Uterus (tissue), 4 donors: ENCODE measurements at places on chromosomes 12 and 14.
A peak's percentile ranks its signal among the peaks of the same experiment; 100 is the strongest.

DNA sequence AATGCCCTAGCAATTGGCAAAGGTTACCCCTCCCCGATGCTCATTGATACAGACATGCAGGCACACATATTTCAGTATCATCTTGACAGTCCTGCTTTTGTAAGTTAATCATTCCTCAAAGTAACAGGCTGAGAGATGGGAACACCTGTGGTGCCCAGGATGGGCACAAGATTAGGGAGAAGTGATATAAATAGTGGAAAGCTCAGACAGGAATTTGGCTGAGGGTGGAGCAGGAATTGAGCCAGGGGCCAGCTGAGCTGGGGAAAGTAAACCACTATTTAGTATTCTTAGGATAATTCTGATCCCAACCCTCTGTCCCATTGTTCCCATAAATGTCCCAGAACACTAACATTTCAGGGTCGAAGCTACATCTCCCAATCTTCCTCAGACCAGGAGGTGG lies 38.3 kb downstream of the DAO start:
- no peak for DNase-seq

GRCh38 chr12:88307961-88308360 lies 165.9 kb downstream of the TMTC3 start:
- DNase-seq, result no peak

DNA sequence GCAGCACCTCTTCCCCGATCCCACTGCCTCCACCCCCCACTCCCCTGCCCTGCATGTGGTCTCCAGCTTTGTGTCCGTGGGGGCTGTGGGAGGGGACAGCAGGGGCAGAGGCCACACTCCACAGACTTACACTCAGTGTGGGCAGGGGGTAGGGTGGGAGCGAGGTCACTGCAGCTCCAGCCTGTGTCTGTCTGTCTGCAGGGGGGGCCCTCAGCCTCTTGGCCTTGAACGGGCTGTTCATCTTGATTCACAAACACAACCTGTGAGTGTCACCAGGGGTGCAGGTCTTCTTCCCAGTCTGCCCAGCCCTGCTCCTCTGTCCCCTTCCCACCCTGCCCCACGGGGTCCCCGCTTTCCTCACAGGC lies 6.5 kb downstream of the NOC4L start:
- DNase-seq, result no peak

DNA sequence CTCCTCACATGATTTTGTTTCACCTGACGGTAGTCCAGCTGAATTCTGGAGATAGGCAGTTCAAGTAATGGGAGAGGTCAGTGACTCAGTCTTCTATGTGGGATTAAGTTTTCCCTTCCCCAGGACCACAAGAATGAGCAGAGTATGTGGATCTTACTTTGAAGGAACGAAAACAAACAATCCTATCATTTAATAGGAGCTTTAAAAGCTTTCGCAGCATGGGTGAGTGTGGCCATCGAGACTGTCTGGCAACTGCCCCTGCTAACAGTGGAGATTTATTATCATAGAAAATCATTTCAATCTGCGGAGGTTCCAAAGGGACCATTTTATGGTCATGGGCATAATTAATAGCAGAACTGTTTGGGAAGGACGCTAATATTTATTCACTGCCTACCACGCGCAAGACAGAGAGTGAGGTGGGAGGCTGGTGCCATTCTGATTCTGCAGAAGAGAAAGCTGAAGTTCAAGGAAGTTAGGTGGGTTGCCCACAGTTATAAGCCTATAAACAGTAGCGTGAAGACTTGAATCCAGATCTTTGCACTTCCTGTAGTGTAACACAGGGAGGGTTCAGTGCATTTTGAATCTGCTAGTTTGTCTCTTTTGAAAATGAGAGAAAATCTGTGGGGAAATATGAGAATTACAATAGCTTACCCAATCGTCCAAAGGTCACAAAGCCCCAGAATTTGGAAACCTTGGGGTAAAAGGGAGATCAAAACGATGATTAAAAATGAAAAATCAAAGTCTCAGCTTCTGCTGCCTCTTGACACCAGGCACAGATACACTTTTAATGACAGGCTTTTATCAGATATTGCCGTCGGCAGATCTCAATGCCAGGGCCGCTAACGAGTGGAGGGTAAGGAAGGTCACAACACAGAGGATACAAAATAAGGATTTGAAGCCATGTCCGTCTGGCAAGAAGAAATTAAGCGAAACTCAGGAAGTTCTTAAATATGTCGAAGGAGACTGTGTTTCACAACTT lies 209.6 kb downstream of the CRADD start:
- DNase-seq, result no peak

GRCh38 chr12:79895071-79895470 lies 39.8 kb downstream of the PPP1R12A start:
- no peak for DNase-seq

DNA sequence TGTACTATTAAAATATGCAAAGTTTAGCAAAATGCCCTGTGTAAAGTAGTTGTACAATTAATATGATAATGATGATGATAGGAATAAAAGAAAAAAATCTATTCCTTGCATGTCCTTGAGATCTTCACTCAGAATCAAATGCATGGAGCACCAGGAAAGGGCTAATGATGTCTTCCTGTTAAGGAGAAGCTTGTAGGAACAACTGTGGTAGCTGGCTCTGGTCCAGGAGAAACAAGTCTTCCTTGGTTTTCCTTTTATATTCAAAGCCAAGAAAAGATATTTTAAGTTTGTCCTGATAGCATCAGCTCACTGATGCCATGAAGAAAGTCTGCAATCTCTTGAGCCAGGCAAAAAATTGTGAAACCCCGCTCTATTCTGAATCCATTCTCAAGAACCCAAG lies 138.9 kb downstream of the PIK3C2G start:
- peak; percentile 28 for DNase-seq

GRCh38 chr14:104177411-104177810 lies 39.0 kb downstream of the KIF26A start:
- DNase-seq, result no peak

- no peak for DNase-seq
Measured at GRCh38 chr14:92143309-92143708, 21.5 kb downstream of the CPSF2 start.

DNA sequence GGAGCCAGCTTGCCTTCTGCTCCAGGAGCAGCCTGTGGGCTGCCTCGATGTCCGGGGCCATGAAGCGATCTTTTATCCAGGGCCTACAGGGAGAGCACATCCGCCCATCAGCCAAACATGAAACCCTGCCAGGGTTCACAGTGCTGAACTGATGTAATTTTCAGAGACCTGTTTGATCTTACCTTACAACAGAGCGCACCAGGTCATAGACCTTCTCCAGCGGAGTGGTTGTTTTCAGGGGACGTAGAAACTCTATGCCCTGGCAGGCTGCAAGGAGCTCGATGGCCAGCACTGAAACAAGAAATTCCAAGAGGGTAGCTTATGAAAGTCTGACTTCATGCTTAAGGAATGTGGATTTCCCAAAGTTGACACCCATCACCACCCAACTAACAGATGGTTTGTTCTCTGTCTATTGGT lies 19.7 kb downstream of the HAL start:
- DNase-seq, result no peak

DNA sequence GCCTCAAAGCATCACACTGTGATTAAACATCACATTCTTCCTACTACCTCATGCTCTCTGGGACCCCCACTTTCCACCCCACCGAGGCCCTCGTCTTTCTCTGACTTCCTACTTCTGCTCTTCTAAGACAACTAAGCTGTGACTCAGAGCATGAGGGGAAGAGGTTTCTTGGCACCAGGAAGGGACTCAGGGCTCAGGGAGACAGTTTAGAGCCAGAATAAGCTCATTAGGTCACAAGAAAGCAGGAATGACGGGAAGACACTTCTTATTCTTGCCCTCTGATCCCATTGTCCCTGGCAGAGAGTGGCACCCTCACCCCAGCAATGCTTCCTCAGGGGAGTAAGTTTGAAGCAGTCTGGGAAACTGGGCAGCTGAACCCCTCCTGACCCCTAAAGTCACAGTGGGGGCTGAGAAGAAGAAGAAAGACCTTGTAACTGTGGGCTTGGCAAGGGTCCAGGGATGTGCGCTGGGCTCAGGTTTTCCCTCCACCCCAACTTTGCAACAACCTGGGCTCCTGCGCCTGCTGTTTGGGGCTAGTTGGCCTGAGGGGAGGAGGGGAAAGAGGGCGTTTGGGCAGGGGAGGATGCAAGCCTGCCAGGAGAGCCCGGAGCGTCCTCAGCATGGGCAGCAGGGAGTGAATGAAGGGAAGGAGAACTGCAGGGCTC lies 64.6 kb upstream of the ACTN1 start:
- peak; percentile 68 for DNase-seq

DNA sequence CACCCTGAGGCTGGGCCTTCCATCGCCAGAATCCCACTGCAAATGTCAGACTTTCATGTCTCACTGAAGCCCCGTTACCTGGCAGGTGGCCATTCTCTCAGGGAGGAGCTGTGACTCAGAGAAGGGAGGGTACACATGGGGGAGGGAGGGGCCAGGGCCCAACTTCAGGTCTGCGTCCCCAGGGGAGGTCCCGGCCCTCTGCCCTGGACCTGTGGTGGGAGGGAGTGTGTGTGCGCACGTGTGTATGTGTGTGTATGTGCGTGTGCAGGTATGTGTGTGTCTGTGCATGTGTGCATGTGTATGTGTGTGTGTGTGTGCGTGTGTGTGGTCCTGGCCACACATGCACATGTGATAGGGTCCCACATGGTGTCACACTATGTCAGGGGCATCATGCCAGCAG lies 50.9 kb downstream of the MVK start:
- DNase-seq, result no peak

DNA sequence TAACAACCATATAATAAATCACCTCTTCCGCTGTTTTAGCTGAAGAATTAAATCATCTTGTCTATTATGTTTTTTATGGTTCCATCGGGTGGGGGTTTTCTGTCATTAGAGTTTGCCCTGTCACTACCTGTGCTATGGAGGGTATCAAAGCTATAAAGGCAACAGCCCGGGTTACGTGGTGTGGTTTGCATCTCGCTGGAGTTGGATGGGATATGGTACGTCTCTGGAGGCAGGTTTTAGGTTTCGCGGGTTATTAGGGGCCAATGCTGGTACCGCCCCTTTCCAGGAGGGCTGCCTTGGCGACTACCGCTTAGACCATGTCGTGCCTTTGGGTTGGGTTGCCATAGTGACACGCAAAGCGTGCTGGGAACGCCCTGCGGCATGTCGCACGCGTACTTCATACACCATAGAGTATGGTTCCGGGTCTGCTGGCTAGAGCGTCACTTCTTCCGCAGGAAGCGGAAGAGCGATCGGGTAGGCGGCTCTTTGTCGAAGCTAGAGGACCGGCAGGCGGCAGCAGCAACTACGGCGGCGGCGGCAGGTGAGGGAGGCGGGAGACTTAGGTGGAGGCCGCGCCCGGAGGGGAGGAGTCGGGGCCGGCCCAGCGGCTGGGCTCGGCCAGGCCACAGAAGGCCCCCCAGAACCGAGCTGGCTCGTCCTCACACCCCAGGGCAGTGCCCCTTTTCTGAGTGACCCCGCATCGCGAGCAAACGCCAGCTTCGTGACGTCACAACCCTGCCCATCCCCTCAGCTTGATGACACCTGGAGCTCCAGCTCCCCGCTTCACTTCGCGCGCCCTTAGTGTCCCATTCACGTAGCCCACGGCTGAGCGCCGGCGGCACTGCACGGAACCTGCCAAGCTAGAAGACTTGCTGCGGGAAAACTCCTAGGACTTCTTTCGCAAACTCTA lies at the start of gene ZC3H10:
Gene ZC3H10 (plus strand): TSS at position 489 of the 910 bp plus-strand sequence. CDS start 2,297 bp downstream, outside the sequence.
- DNase-seq, result peak; percentile 99

DNA sequence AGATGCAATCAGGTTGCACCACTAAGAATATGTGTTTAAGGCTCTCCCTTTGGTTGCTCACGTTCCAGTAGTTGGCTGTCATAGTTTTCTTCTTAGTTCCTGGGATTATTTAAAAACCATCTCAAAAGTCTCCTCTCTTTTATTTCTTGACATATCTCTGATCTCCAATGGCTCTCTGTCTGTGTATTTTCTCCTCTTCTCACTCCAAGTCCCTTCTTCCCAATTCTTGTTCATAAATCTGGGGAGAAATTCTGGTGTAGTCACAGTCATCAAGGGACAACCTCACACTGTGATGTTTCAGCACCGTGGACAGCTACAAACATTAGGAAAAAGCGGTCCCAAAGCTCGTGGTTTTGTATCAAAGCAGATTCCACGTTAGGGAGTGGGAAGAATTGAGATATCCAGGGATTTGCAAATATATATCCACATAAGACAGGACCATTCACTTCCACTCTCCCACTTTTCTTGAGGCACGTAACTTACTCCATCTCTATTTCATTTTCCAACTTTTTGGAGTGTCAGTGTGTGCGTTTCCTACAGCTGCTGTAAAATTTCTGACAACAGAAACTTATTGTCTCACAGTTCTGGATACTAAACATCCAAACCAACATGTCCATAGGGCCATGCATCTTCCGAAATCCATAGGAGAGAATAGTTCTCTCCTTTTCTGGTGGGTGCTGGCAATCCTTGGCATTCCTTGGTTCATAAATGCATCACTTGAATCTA lies 80.6 kb upstream of the TMEM233 start:
- DNase-seq, result no peak

DNA sequence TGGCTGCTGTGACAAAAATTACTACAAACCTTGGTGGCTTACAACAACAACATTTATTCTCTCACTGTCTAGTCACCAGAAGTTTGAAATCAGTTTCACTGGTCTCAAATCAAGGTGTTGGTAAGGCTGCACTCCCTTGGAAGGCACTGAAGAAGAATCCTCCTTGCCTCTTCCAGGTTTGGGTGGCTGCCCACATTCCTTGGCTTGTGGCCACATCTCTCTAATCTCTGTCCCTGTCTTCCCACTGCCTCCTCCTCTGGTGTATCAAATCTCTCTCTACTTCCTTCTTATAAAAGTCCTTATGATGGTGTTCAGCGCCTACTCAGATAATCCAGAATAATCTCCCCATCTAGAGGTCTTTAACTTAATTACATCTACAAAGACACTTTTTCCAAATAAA lies 31.0 kb downstream of the PLCZ1 start:
- DNase-seq, result no peak

DNA sequence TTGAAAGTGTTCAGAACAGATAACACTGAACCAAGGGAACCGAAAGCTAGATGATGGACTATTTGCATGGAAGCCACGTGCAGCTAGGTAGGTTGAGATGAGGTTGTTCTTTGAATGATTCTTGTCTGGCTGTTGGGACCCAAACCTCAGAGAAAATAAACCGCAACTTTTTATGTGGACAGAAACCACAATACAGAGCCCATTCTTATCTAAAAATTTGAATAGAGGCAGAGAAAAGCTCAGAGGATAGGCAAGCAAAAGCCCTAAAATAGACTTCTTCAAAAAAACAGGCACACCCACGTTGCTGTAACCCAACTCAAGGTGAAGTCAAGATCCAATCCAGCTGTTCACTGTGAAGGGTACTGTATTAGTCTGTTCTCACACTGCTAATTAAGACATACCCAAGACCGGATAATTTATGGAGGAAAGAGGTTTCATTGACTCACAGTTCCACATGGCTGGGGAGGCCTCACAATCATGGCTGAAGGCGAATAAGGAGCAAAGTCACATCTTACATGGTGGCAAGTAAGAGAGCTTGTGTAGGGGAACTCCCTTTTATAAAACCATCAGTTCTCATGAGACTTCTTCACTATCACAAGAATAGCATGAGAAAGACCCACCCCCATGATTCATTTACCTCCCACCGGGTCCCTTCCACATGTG lies 353.8 kb downstream of the AACS start:
- no peak for DNase-seq

DNA sequence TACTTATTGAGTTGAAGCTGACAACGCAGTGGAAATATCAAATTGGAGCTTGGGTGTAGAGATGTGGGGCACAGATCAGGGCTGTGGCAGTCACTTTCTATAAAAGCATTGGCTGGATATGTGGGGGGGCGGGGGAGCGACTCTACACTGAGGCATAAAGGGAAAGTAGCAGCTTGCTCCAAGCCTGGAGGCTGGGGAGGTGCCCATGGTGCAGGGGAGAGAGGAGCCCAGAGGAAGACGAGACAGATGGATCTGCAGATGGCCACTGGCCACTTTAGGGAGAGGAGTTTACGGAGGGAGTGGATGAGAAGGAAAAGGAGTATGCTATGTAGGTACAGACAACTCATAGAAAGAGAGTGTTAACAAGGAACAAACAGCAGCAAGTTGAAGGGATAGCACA lies 13.5 kb upstream of the NGB start:
- no peak for DNase-seq
